Stimulated activated CD8-positive, alpha-beta memory T cell treated with anti-CD3 and anti-CD28 coated beads, Interleukin-7, amount 100 ng/mL, for 1 hour (primary cell): ENCODE measurements at places on chromosomes 12 and 14.

- DNase-seq, result no peak
Observed at GRCh38 chr14:36659010-36659821, 2.4 kb upstream of the PAX9 start.

DNA sequence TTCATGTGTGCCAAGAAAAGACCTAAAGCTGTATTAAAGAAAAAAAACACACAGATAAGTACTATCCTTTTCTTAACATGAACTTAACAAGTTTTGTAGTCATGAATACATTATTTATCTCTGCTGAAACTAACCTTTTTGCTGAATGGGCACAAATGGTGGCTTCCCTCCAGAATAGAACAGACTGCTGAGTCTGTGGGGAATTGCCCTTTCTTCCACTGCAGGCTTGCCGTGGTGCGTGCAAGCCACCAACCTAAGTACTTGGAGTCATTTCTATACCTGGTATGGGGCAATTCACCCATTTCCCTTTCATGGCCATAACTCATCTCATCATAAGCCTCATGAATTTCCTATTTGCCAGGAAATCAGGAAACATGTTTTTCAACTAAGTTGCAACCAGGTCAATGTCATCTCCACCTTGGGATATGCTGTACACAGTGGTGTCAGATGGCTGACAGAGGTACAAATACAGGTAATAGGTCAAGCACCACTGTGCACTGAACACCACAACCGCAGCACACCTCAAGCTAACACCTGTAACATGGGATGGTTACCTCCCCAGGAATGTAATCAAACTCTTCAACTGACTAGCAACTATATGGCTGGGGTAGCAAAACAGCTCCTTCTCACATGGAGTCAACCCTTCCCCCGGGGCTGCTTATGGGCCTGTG lies 49.9 kb downstream of the CATSPERB start:
- DNase-seq, result no peak

DNA sequence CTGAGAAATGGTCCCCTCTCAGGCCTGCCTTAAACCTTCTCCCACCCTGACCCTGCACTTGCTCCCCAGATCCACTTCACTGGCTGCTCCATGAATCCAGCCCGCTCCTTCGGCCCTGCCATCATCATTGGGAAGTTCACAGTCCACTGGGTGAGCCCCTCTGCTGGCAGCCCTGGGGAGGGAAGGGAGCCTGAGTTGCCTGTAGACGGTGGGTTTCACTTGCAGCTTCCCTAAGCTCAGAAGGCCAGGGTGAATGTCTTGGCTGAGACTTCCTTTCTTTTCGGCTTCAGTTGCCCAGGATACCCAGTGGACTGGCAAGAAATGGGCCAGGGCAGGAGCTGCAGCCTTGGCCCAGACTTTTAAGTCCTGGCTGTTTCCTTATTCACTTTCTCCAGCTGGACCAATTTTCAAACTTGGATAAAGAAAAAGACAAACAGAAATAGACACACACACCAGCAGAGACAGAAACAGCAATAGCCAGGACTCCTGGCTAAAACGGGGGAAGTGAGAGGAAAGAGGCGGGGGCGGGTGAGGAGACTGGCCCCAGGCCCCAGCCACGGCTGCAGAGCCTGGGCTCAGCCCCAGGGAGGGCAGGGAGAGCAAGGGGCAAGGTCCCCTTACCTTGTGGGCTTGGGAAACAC lies 2.0 kb downstream of the AQP6 start:
- no peak for DNase-seq

DNA sequence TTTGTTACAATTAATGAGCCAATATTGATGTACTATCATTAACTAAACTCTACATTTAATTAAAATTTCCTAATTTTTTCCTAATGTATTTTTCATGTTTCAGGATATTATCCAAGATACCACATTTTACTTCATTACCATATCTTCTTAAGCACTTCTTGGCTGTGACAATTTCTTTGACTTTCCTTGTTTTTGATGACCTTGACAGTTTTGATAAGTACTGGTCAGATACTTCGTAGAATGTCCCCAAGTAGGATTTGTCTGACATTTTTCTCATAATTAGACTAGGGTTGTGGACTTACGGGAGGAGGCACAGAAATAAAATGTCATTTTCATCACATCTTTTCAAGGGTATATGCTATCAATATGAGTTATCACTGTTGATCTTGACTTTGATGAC lies 700.9 kb downstream of the BCL11B start:
- DNase-seq, result no peak
